ENCODE measurements at places on chromosomes 1 and 21.

GRCh38 chr1:3352952-3353331, 101.5 kb upstream of the ARHGEF16 start:
- DNase-seq: no peak

GRCh38 chr1:234585330-234586055, 24.5 kb downstream of the IRF2BP2 start:
- DNase-seq: no peak

DNA sequence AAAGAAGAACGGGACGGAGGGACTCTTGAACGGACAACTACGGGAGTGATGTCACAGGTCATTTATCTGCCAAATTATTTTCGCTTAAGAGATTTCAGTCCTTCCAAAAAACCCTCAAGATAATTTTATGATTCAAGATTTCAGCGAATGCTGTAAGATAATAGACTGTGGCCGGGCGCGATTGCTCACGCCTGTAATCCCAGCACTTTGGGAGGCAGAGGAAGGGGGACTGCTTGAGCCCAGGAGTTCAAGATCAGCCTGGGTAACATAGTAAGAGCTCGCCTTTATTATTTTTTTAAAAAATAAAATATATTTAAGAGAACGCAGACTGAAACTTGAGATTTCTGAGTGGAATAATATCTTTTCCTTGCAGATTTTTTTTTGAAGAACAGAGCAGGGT, 609 bp downstream of the RWDD2B start:
- no peak for DNase-seq

DNA sequence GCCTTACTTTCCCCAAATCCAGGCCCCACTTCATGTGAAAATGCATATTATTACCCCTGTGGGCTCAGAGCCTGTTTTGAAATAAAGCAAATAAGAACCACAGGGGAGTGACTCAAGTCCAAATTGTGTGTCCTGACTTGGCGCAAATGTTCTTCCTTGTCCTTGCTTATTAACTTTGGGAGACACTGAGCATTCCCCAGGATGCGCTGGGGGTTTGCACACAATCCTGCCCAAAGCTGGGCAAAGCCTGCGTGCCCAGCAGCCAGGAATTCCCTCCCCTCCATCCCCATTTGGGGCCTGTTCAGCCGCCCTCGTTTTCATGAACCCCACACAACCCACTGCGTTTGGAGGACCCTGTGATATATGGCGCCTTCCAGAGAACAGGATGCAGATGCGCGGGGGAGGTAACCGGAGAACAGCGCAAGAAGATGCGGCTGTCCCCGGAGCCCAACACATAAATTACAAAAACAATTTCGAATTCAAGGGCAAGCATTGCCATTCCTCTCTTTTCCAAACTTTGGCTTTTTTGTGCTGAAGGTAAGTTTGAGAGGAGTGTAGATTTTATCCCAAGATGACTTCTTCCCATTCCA, 42.4 kb upstream of the CLDN14 start:
- no peak for DNase-seq

GRCh38 chr1:32330558-32331151, 5.4 kb downstream of the MARCKSL1 start:
- DNase-seq: no peak

- no peak for DNase-seq
These were observed 59.8 kb upstream of the ATP1B1 start for GRCh38 chr1:169046671-169047070.

GRCh38 chr1:198157847-198158725, 1.3 kb downstream of the NEK7 start:
- no peak for DNase-seq

- DNase-seq: no peak
These were observed 3.7 kb downstream of the ADAMTS4 start for GRCh38 chr1:161195171-161195570.

DNA sequence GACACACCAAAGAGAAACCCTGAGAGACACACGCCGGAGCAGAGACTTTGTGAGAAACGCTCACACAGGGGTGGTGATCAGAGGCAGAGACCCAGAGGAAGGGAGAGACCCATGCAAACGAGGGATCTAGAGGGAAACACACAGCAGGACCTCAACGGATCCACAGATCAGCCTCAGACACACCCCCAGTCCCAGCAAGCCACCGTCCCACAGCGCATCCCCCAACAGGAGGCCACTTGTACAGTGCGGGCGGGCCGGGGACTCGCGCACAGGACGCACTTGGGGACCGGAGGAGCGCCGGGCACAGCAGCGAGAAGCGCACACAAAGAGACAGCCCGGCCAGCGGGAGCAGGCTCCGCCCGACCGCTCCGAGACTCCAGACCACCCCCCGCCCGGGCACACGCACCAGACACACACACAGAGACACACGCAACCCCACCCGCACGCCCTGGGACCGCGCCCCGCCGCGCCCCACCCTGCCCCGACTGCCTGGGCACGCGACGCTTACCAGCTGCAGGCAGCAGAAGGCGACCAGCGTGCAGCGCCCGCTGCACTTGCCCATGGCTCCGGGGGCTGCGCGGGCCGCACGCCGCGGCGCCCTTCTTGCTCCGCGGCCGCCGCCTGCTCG, 587 bp downstream of the NKAIN1 start:
- no peak for DNase-seq

DNA sequence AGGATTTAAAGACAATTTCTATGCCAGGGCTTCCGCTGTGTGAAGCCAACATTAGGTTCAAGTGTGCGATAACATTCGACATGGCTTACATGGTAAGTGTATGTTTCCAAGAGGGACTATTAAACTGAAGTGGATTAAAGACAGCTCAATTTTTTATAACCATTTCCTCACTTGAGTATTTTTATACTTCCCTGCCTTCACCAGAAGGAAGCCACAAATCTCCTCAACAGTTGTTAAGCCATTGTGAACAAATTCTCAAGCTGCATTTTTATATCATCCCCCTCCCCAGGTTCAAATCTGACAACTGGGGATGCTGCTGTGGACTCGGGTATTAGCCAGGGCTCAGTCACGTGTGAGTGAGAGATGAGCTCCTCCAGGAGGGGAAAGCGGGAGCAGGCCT, 116.3 kb downstream of the RHOU start:
- DNase-seq: no peak

DNA sequence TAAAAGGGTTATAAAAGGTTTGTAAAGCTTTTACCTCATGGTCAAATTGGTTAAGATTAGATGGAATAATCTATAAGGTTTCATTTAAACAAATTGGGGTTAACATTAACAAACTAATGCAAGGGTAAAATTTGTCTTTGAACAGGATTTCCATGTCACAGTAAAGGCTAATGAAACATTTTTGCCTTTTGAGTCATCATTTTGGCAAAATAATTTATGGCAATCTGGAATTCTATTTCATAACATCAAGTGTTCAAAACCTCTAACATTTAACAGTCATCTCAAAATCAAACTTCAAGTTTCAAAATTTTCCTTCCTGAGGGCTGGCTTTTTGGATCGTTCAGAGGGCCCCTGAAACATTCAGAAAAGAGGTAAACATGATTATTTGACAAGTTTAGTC, 6.6 kb upstream of the CD46 start:
- no peak for DNase-seq

GRCh38 chr1:18936471-18936813, 20.0 kb downstream of the IFFO2 start:
- no peak for DNase-seq

All from stimulated activated CD4-positive, alpha-beta T cell treated with anti-CD3 and anti-CD28 coated beads, Interleukin-1b, Interleukin-23, amount 100 ng/mL, for 4 hours (primary cell).